ENCODE measurements at places on chromosomes 5 and 9. TPM values are rescaled to one million over a fixed set of nuclear protein-coding genes. Genes with fewer than 3 reads are reported as not detected.

The PTGDS gene
- total RNA-seq, result not detected

GRCh38 chr5:150505041-150505511 is 2.9 kb upstream of the NDST1 start:
- peak; percentile 97 for DNase-seq

- DNase-seq, result peak; percentile 78
These were observed 54.7 kb upstream of the SARDH start for GRCh38 chr9:133792721-133793470.

- DNase-seq, result no peak
These were observed 11.1 kb downstream of the NIPSNAP3B start for GRCh38 chr9:104774831-104775573.

DNA sequence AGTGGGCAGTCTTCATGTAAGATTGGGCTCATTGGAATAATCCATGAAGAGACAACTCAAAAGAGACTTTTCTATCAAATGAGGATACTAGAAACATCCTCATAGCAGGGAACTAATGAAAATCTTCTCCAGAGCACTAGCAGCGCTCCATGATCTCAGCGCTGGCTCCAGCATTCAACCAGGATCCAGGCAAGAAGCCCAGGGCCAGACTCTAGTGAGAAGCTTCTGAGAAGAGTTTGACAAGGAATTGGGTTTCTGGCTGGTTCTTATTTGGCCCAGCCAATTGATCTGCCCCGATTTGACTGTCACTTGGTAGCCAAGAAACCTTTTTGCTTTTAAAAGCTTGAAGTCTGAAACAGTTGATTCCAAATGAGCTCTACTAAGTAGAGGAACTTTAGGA is 60.1 kb downstream of the AOPEP start:
- DNase-seq, result no peak

The EPB41L4B gene
- 0.93 TPM for total RNA-seq

The PTPN3 gene
- 7.8 TPM for total RNA-seq

- no peak for DNase-seq
These were observed 56.5 kb upstream of the HAND1 start for GRCh38 chr5:154534457-154535050.

GRCh38 chr5:173315495-173316338 is 12.5 kb downstream of the STC2 start:
- DNase-seq, result no peak

The FRMD3 gene
- 0.96 TPM for total RNA-seq

The HSD17B3 gene
- not detected for total RNA-seq

The SLC36A2 gene
- not detected for total RNA-seq

- peak; percentile 6 for DNase-seq
These were observed 209.1 kb downstream of the TARS1 start for GRCh38 chr5:33649549-33650482.

The KIAA0825 gene
- total RNA-seq, result 2.8 TPM

The UGCG gene
- 64.6 TPM for total RNA-seq

DNA sequence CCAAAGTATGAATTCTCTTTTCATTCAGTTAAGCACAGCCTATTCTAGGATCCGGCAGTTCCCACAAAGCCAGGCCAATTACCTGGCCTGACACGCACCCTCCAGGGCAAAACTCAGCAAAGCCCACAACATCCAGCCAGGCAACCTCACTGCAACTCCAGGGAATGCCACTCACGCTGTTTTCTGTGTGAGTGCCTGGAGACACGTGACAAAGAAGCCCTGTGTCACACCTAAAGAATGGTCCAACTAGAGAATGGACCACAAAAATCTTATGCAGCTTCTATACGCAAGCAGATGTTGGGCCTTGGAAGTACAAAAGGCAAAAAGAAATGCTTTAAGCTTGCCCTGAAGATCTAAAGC is 20.2 kb downstream of the RETREG1 start:
- DNase-seq, result no peak

The MARCHF11 gene
- not detected for total RNA-seq

- DNase-seq, result no peak
These were observed 518.1 kb downstream of the AGTPBP1 start for GRCh38 chr9:85223506-85224125.

DNA sequence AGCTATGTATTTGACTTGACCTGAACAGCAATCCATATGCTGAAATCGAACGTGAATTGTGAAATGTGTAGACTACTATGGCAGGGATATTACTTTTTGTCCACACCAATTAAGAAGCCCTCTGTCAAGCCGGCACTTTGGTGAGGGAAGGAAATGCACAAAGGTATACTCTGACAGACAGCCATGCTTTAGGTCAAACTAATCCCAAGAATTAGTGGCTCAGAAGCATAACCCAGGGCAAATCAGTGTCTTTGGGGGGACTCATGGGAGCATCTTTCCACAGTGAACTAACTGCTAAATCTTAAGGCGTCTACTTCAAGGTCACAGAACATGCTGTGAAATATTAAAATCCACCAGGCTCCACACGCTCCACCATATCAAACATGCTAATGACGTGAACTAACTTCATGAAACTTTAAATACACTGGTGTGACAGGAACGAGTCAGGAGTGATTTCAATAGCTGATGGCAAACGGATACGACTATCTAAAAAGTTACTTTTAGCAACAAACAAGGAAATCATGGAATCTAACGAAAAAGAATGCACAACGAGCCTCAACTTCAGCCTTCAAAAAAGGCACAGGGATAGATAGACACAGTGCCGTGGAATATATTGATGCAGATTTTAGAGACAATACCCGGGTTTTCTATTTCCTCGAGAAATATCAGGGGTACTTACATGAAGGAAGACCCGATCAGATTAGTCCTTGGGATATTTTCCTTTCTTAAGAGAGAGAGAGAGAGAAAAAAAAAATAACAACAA is 527 bp downstream of the MEF2C start:
- DNase-seq, result no peak

GRCh38 chr9:81530310-81530810 is 159.0 kb downstream of the TLE1 start:
- no peak for DNase-seq

DNA sequence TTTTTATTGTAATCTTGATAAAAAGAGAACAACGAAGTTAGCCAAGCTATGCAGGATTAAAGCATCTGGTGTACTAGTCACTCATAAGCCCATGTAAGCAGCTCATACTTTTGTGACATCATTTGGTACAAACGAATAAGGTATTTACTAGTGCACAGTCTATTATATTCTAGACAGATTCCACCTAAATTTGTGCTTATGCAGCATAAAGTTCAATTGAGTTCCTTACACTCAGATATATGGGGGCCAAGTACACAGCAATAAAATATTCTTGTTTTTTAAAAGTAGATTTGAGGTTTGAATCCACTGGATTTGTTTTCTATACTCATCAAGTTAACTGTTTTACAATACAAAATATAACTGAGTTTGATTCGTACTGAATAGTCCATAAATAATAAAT is 1621.2 kb downstream of the MAT2B start:
- no peak for DNase-seq

Measured in A172 (cell line).